ENCODE measurements at places on chromosomes 3 and 15.

- no peak for DNase-seq
Measured at GRCh38 chr3:43104660-43105595, 951 bp downstream of the POMGNT2 start.

DNA sequence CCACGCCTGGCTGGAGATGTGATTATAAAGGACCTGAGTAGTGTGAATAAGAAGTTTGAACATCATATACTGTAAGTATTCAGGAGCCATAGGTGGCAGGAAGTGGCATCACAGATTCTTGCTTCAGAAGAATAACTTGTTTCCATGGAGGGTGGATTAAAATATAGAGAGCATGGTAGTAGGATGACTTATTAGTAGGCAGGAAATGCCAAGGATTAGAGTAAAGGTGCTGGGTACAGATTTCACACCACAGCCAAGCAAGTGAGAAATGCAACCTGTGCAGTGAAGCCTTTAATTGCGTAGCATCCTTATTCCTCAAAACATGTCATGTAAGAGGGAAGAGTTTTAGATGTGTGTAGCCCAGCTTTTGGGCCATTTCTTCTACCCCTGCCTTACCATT is 30.8 kb downstream of the IFT122 start:
- DNase-seq = no peak

GRCh38 chr3:54213907-54214306 is 91.6 kb downstream of the CACNA2D3 start:
- DNase-seq = no peak

- DNase-seq = no peak
Measured at GRCh38 chr3:120726791-120727190, 15.5 kb downstream of the RABL3 start.

DNA sequence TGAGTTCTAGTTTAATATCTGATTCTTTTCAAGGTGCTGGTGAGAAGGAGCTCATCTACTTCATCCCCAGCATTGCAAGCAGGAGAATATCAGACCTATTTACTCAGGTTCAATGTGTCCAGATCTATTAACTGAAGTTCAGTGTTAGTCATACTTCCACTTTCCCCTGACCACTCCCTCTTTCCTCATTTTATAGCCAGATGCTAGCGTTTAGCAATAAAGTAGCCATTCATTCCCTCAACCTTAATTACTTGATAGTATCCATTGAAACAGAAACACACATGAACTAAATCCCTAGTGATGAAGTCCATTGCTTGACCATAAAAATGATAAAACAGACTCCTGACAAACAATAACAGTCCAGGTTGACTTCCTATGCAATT is 60.0 kb downstream of the RPL22L1 start:
- no peak for DNase-seq

GRCh38 chr15:57138349-57138788 is 219.9 kb downstream of the TCF12 start:
- no peak for DNase-seq

DNA sequence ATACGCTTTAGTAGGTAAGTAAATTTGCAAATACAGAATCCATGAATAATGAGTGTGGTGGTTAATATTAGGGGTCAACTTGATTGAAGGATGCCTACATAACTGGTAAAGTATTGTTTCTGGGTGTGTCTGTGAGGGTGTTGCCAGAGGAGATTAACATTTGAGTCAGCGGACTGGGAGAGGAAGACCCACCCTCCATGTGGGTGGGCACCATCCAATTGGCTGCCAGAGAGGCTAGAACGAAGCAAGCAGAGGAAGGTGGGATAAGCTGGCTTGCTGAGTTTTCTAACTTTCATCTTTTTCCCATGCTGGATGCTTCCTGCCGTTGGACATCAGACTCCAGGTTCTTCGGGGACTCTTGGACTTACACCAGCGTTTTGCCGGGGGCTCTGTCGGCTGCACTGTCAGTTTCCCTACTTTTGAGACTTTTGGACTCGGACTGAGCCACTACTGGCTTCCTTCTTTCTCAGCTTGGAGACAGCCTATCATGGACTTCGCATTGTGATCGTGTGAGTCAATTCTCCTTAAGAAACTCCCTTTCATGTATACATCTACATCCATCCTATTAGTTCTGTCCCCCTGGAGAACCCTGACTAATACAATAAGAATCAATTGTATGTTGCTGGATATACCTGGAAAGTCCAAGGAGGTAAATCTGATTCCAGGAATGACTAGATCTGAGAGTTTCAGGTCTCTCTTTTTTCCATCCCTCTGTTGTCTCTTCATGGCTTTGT is 25.8 kb upstream of the NEDD4 start:
- DNase-seq = no peak

DNA sequence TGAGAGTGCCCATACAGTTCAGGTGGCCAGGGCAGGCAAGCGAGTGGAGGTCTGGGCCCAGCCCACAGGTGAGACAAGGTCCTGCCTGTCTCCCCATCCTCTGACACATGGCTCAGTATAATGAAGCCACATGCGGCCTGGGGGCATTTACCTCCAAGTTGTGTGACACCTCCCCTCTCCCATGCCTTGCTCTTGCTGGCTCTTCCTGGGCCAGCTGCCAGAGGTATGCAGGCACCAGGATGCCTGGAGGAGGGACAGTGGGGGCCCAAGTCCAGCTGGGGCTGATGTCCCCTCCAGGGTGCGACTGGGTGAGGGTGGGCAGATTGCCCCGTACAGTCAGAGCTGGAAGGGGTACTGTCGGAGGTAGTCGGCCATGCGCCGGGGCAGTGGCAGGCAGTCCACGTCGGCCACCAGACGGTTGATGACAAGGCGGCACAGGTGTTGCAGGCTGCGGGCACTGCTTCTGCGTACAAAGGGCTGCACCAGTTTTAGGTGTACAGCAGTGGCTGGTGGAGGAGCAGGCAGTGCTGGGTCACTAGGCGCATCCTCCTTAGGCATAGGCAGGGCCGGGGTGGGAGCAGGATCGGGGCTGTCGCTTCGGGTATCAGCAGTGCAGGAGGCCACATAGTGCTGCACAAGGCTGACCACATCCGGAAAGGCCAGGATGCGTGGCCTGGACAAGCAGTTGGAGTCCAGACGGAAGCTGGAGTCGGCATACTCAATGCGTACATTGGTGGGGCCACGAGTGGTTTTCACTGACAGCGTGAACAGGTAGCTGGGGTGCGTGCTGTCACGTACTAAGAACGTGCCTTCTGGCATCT is 4.1 kb downstream of the CISH start:
- no peak for DNase-seq

GRCh38 chr3:76657909-76658308 is 382.0 kb upstream of the ROBO2 start:
- DNase-seq = no peak

GRCh38 chr3:52983336-52983807 is 62.5 kb downstream of the SFMBT1 start:
- DNase-seq = no peak

GRCh38 chr3:45499529-45499928 is 95.0 kb upstream of the LIMD1 start:
- no peak for DNase-seq

DNA sequence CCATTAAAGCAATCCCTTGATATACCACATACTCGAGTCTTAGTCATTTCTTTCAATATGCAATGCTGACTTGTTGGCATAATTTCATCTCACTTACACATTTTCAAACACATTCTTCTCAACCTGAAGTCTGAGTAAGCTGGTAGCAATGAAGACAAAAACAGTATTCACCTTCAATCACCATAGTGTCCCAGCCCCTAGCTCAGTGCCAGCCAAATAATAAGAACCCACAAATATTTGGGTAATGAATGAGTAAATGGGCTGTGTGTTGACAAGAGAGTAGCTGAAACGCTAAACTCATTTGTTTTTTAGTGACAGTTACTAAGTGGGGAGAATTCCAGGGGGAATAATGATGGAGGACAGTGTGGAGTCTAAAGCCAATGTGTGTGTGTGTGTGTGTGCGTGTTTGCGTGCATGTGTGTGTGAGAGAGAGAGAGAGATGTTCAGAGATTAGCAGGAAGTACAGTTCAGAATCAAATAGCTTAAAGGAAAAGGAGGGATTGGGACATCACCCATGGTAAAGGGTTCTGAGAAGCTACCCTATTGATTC is 165.7 kb downstream of the GAP43 start:
- DNase-seq = no peak

- DNase-seq = no peak
Measured at GRCh38 chr3:197516517-197516889, 39.3 kb downstream of the BDH1 start.

GRCh38 chr15:44738340-44738984 is 2.1 kb downstream of the TRIM69 start:
- DNase-seq = no peak

All from activated naive CD4-positive, alpha-beta T cell (primary cell).